ENCODE measurements at places on chromosomes 5 and 9. TPM values are rescaled to one million over a fixed set of nuclear protein-coding genes. Genes with fewer than 3 reads are reported as not detected.

- H3K4me3 ChIP-seq, result no peak overlapping the region
- H3K27me3 ChIP-seq, result no peaks in the 10 kb centered on the region
- DNase-seq, result no peak
- no peaks in the 10 kb centered on the region for H3K4me1 ChIP-seq
- H3K36me3 ChIP-seq, result no peaks in the 10 kb centered on the region
These were observed 153.4 kb upstream of the PPP1R26 start for GRCh38 chr9:135326141-135326540.

GRCh38 chr5:173808079-173808808 is 79.9 kb upstream of the CPEB4 start:
- H3K4me1 ChIP-seq, result no peaks in the 10 kb centered on the region
- H3K27ac ChIP-seq, result no peak overlapping the region
- DNase-seq, result no peak
- H3K4me3 ChIP-seq, result no peak overlapping the region

DNA sequence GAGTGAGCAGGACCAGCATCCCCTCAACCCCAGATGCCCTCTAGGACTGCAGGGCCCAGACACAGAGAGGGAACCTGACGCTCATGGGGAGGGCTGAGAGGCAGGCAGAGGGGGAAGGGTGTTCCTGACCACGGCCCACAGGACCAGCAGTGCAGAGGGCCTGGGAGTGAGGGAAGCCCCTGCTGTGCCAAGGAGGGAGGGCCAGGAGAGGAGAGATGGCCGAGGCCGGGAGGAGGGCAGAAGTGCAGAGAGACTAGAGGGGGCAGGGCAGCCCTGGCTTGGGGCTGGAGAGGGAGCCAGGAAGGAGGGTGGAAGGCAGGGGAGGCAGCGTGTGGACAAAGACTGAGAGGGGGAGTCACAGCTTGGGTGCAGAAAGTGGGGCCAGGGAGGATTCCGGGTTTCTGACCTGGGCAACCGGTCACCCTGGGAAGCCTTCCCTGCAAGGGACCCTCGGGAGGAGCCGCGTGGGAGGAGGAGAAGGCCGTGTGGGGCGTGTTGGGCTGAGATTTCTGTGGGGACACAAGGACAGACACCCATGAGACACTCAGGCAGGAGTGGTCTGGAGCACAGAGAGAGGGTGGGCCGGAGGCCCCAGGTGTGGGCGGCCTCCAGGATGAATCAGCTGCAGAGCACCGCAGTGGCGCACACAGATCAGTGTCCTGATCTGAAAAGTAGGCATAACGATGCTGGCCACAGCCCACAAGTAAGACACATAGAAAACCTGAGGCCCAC is 117.5 kb downstream of the ADAMTS2 start:
- no peak for DNase-seq
- H3K27me3 ChIP-seq, result peaks cover 5% of the 10 kb centered on the region
- H3K4me1 ChIP-seq, result no peaks in the 10 kb centered on the region
- no peak overlapping the region for H3K27ac ChIP-seq
- no peaks in the 10 kb centered on the region for H3K36me3 ChIP-seq

- H3K36me3 ChIP-seq, result no peaks in the 10 kb centered on the region
- H3K4me1 ChIP-seq, result peaks cover 33% of the 10 kb centered on the region
- no peak overlapping the region for H3K27ac ChIP-seq
- no peaks in the 10 kb centered on the region for H3K27me3 ChIP-seq
These were observed 1630.1 kb upstream of the C9orf72 start for GRCh38 chr9:29203244-29203930.

DNA sequence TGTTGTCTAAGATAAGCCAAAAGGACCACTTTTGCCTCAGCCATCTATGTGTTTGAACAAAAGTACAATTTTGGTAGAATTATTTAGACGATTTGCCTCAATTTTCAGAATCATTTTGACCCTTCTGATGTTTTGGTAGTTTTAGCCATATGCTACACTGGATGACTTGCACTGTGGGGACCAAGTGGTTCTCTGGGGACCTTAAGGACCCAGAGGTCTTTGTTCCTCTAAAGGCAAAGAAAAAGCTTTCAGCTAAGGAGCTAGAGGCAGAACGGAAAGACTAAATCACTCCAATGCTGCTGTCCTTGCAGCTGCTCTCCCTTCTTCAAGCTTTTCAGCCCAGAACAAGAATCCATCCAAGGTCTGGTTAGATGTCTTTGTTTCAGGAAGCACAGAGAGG is 51.0 kb upstream of the APC start:
- no peaks in the 10 kb centered on the region for H3K36me3 ChIP-seq
- no peak overlapping the region for H3K4me3 ChIP-seq
- no peak overlapping the region for H3K27ac ChIP-seq
- no peaks in the 10 kb centered on the region for H3K4me1 ChIP-seq

GRCh38 chr5:126403876-126404275 is 19.3 kb upstream of the GRAMD2B start:
- H3K27me3 ChIP-seq, result no peaks in the 10 kb centered on the region
- no peaks in the 10 kb centered on the region for H3K36me3 ChIP-seq
- H3K27ac ChIP-seq, result no peak overlapping the region
- no peak overlapping the region for H3K4me3 ChIP-seq
- no peak for DNase-seq
- H3K4me1 ChIP-seq, result no peaks in the 10 kb centered on the region

- no peak overlapping the region for H3K4me3 ChIP-seq
- H3K36me3 ChIP-seq, result no peaks in the 10 kb centered on the region
- H3K27ac ChIP-seq, result no peak overlapping the region
- peaks cover 1% of the 10 kb centered on the region for H3K27me3 ChIP-seq
- no peaks in the 10 kb centered on the region for H3K4me1 ChIP-seq
- DNase-seq, result no peak
These were observed 348.9 kb upstream of the RFX3 start for GRCh38 chr9:3874449-3875360.

- H3K4me3 ChIP-seq, result no peak overlapping the region
- H3K36me3 ChIP-seq, result no peaks in the 10 kb centered on the region
- H3K27me3 ChIP-seq, result peaks cover 4% of the 10 kb centered on the region
- H3K27ac ChIP-seq, result no peak overlapping the region
These were observed 331.9 kb upstream of the RFX3 start for GRCh38 chr9:3857673-3858072.

Gene FOXD4L3
- polyA plus RNA-seq, result not detected

GRCh38 chr9:136052991-136053756 is 41.9 kb downstream of the NACC2 start:
- H3K4me1 ChIP-seq, result peaks cover 36% of the 10 kb centered on the region
- no peak overlapping the region for H3K4me3 ChIP-seq
- no peak for DNase-seq

Gene FOXD4L4
- polyA plus RNA-seq, result not detected

DNA sequence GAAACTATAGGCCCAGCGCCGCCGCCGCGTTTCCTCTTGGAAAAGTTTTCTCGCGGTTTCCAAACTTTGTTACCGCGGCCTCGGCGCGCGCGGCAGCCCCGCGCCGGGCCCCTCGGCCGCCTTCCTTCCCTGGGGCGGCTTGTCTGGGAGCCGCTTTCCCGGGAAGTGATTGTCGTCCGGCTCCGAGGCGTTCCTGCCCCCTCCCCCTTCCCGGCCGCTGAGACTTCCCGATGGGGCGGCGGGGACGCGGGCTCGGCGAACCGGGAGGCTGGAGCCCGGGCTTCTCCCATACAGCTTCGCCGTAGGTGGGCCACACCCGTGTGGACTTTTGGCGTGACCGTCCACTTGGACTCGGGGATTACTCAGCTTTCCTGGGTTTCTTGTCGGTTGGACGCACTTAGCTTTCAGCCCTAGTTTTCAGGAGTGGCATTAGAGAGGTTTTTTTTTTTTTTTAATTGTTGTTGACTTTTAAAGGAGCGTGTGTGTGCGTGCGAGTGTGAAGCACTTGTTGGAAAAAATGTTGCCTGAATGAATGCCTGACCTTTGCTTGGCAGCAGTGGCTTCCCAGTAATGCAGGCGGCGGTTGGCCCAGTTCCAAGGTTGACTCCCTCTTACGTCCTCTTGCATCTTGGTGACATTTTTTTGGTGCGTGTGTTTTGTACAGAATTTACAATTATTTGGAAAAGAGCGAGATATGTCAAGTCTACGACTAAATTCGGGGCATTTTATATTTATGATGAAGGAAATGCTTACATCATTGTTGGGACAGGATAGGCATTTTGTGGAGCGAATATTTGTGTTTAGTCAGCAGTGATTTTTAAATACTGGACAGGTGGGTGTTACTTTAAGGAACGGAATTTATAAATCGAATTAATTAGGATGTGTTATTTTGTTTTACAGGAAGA is 821 bp downstream of the CTNNA1 start:
- no peak for DNase-seq
- H3K27me3 ChIP-seq, result peaks cover 5% of the 10 kb centered on the region
- peak overlapping the region; percentile 85 for H3K4me3 ChIP-seq
- peak overlapping the region; percentile 41 for H3K27ac ChIP-seq
- peaks cover 16% of the 10 kb centered on the region for H3K4me1 ChIP-seq

DNA sequence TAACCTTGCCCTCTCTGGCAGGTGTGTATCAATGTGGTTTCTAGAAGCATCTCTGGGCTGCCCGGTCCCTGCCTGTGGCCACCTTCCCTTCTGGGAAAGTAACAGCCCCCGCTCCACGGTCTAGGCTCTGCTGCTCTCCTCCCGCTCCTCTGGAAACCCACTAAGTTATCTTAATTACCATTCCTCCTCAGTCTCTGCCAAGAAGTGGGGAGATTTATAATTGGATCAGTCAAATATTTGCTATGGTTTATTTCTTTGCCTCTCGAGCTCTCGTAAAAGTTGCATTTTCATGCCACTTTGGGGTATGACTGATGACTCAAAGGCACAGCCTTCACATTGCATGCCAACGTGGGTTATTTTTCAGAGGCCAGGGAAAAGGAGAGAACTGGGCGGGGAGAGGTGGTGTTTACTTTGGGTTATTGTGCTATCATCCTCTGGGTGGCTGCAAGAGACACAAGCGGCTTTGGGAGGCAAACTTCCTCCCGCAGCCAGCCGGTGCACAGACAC is 205.3 kb upstream of the WWC1 start:
- H3K4me3 ChIP-seq, result no peak overlapping the region
- no peak for DNase-seq
- H3K27ac ChIP-seq, result no peak overlapping the region
- H3K36me3 ChIP-seq, result no peaks in the 10 kb centered on the region
- no peaks in the 10 kb centered on the region for H3K4me1 ChIP-seq

- H3K27ac ChIP-seq, result no peak overlapping the region
- H3K27me3 ChIP-seq, result no peaks in the 10 kb centered on the region
These were observed 387.7 kb upstream of the CLINT1 start for GRCh38 chr5:158246661-158247060.

Gene NEK6
- polyA plus RNA-seq, result 8.8 TPM

Gene MEF2C
- polyA plus RNA-seq, result 8.4 TPM

Gene DNAH5
- not detected for polyA plus RNA-seq

DNA sequence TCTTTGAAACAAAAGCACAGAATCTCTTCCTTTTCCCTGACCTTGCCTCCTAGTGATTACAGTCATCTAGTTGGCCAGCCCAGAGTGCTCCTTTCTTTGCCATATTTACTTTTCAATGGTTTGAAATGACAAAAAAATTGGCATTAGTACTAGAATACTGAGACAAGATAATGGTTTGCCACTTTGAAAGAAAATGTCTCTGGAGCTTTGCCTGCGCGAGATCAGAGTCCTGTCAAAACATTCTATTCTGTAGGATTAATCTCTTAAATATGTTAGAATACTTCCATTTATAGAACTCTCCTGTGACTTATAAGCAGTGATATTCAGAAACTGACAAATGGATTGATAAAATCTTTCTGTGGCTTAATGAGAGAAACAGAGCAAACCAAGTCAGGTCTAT is 484.0 kb upstream of the IZUMO3 start:
- no peak for DNase-seq
- no peak overlapping the region for H3K4me3 ChIP-seq
- H3K36me3 ChIP-seq, result no peaks in the 10 kb centered on the region
- H3K27ac ChIP-seq, result no peak overlapping the region
- H3K4me1 ChIP-seq, result no peaks in the 10 kb centered on the region

- peaks cover 14% of the 10 kb centered on the region for H3K36me3 ChIP-seq
- peak; percentile 72 for DNase-seq
- peaks cover 22% of the 10 kb centered on the region for H3K4me1 ChIP-seq
- peak within 1 kb of the TSS; percentile 96 for H3K27ac ChIP-seq
- H3K27me3 ChIP-seq, result no peaks in the 10 kb centered on the region
- peak within 1 kb of the TSS; percentile 93 for H3K4me3 ChIP-seq
These were observed at the start of gene C5orf63 for GRCh38 chr5:127072861-127073846. Gene C5orf63, minus strand, starts transcription at chr5:127073502. Its CDS starts 14,507 bp downstream, at chr5:127058995.

DNA sequence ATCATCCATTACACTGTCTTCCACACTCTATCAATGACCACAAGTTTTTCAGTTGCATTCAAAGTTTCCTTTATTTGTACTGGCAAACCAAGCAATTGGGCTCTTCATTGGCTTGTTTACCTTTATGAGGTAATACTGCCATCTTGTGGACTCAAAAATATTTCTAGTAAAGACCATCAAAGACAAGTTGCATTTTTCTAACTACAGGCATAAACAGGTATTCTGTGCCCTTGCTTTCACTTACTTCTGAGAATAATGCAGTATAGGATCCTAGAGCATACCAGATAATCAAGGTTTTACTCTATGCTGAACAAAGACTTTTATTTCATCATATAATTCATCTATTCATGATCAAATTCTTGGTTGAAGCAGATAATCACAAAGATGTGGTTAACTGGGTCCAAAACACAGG is 173.7 kb upstream of the POU5F2 start:
- H3K27ac ChIP-seq, result no peak overlapping the region
- no peaks in the 10 kb centered on the region for H3K36me3 ChIP-seq
- H3K4me1 ChIP-seq, result no peaks in the 10 kb centered on the region

GRCh38 chr5:103755974-103756373 is 193.4 kb upstream of the NUDT12 start:
- no peak overlapping the region for H3K27ac ChIP-seq
- H3K27me3 ChIP-seq, result peaks cover 2% of the 10 kb centered on the region
- DNase-seq, result no peak
- H3K36me3 ChIP-seq, result no peaks in the 10 kb centered on the region

GRCh38 chr5:68834491-68834981 is 259.3 kb upstream of the SLC30A5 start:
- no peaks in the 10 kb centered on the region for H3K36me3 ChIP-seq
- no peaks in the 10 kb centered on the region for H3K4me1 ChIP-seq
- no peak overlapping the region for H3K4me3 ChIP-seq
- no peak for DNase-seq
- H3K27ac ChIP-seq, result no peak overlapping the region
- H3K27me3 ChIP-seq, result peaks cover 4% of the 10 kb centered on the region

DNA sequence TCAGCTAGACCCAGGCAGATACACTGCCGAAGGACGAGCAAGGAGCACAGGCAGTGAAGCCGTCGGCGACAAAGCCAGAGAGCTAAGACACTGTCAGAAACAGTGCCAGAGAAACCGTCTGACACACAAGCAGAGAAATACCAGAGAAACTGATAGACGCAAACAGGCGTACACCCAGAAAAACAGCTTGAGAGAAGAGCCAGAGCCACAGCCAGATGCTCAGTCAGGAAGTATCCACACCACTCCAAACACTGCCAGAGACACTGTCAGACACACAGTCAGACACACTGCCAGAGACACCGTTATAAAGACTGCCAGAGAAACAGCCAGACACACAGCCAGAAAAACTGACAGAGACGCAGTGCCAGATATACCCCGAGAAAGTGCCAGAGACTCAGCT is 19.1 kb downstream of the CNTFR start:
- no peak for DNase-seq
- no peak overlapping the region for H3K4me3 ChIP-seq
- no peaks in the 10 kb centered on the region for H3K4me1 ChIP-seq
- H3K27ac ChIP-seq, result no peak overlapping the region
